ENCODE measurements at places on chromosomes 7 and 10. TPM values are rescaled to one million over a fixed set of nuclear protein-coding genes. Genes with fewer than 3 reads are reported as not detected.

Gene FBXL13
- total RNA-seq = 0.27 TPM

DNA sequence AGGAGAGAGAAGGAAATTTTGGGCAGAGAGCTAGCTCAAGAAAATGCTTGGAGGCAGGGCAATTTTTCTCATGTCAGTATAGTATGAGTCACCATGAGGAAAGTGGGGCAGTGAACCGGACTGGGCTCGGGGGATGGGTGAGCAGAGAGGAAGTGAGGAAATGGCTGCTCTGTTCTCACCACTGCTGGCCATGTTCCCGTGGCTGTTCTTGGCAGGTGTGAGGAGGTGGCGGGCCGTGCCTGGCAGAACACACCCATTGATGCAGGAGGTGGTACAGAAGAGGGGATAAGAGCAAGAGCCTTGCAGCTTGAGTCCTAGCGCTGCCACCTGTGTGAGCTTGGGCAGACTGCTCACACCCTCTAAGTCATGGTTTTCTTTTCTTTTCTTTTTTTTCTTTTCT, 304.4 kb upstream of the LYZL1 start:
- peak; percentile 91 for DNase-seq

- no peak for DNase-seq
Measured at GRCh38 chr10:79047584-79047874, 21.2 kb upstream of the ZMIZ1 start.

DNA sequence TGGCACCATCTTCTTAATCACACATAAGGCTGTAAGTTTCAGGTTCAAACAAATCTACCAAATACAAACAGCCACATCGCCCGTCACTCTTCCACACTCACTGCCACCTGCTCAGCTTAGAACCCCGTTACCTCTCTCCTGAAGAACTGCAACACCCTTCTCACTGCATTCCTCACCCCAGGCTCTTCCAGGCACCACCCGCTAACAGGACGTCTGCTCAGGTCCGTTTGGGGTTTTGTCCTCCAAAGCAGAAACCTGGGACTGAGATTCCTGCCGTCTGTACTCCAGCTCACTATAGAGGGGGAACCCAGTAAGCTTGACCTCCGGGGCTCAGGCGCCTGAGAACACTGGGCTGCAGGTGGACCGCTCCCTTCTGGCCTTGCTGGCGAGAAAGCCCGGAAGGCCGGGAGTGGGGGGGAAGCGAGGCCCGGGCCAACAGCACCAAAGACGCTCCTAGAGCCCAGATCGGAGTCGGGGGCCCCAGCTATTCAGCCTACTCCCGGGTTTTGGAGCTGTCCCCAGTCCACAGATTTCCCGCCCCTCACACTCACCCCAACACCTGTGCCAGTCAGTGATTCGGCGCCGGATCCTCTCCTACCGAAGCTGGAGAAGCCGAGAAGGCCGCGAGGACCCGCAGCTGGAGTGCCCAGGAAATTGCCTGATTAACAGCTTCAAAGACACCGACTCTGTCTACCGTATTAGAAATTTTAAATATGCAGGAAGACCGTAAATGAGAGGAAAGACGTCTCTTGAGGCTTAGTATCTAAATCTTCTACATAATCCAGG, at the start of gene AP3M1:
AP3M1 (minus strand) TSS at position 625 of the 786 bp plus-strand sequence. CDS start 12,449 bp downstream, outside the sequence.
- DNase-seq = peak; percentile 86

Gene EPO
- not detected for total RNA-seq

Gene STAMBPL1
- 2.4 TPM for total RNA-seq

All from left ventricle myocardium superior (tissue), 1 donor.